ENCODE measurements at places on chromosomes 11 and 22.

DNA sequence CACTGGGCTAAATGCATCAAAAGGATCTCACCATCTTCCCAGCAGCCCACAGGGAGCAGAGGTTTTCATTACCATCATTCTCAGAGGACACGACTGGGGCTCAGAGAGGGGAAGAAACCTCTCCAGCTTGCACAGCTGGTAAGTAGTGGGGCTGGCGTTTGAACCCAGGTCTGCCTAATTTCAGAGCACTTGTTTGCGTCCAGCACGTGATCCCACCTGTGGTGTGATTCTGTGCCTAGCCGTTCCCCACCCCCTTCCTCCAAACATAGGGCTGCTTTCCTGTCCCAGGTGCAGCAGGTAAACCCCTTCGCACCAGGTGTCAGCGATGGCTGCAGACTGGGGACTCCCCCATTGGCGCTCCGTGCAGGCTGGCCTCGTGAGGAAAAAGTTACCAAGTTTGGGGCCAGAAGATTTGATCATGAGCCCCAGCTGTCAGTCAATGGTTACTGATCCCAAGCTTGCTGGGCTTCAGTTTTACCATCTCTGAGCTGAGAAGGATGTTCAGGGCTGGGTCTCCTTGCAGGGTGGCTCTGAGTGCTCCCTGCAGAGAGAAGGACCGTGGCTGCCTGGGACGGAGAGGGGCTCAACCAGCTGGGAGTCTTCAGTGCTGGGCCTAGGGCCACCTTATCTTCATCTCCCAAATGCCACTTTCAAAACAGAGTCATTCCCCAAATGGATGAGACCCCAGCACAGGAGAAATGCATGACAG lies 445.6 kb downstream of the TBC1D22A start:
- no peak for DNase-seq

DNA sequence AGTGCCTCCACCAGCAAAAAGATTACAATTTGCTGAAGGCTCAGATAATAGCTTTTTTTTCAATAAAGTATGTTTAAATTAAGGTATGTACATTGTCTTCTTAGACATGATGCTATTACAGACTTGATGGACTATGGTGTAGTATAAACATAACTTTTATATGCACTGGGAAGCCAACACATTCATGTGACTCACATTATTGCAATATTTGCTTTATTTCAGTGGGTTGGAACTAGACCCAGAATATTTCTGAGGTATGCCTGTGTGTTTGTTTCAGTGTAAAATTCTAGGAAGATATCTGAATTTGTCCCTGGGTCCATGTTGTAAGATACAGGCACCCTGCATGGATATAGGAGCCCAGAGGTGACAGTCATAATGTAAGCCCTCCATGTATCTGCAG lies 120.0 kb upstream of the BDNF start:
- DNase-seq, result no peak

DNA sequence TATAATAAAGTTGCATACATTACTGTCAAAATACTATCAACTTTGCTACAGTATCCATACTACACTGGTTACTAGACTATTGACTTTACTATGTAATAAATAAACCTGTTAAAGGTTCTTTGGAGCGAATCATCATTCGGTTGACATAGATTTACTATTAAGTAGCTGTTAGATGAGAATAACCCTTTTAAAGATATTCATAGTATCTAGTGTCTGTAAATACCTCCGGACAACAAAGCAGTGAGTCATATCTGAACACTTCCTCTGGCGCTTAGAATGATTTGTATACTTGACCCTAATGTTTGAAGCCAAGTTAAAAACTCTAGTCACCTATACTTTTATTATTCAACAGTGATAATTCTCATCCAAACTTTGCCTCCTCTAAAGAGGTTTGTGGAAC lies 84.7 kb downstream of the MSANTD4 start:
- DNase-seq, result peak; percentile 10

DNA sequence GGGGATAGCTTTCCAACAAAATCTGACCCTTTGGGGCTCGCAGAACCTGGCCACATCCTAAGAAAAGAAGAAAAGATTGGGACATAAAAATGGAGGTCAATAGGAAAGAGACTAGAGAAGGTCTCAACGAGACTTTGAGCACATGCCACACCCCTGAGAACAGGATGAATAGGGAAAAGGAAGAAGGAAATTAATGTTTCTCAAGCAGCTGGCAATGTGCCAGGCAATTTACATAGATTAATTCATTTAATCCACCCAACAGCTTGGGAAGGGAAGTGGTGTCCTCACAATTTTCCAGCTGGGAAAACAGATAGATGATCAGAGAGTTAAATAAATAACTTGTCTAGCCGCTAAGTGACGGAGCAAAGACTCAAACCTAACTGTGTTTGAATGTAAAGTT lies 50.7 kb downstream of the PAMR1 start:
- DNase-seq, result no peak

GRCh38 chr11:128206461-128206860 lies 380.9 kb downstream of the ETS1 start:
- DNase-seq, result no peak

DNA sequence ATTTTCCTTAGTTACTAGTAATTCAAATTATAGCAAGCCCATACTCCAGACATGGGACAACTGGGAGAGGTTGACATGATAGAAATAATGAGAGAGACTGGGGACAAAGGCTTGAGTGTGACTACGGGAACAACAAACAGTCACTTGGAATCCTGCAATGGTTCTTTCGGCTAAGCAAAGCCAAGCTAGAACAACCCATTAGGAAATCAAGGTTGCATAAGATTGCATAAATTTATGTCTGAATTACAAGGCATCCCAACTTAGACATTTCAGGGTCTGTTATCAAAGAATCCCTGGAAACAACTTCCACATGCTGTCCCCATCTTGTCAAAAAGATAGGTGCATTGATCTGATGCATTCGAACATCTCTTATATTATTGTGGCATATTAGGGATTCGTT lies 10.2 kb upstream of the NRGN start:
- DNase-seq, result no peak

DNA sequence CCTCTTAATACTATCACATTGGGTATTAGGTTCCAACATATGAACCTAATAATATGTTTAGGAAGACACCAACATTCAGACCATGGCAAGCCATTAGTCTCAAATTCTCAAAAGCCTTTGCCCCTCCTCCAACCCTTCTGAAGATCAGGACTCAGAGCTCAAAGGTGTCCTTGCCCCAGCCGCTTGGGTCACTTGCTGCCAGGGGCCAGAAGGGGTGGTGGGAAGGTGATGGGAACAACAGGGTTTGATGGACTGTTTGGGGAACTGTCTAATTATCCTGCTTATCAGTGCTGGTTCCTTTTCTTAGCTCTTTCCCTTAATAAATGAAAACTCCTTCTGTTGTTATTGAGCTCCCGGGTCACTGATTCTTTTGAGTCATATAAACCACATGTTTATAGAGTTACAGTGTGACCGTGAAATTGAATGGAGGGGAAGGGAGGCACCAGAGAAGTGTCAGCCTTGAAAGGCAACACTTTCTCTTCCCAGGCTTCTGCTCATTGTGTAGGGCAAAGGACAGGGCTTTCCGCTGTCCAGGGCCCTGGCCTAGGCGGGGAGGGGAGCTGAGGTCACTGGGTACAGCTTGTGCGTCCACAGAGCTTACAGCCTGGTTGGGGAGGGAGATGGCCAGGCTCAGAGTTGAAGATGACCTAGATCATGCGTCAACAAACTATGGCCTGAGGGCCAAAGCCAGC lies 105.1 kb downstream of the FBXO7 start:
- DNase-seq, result no peak

DNA sequence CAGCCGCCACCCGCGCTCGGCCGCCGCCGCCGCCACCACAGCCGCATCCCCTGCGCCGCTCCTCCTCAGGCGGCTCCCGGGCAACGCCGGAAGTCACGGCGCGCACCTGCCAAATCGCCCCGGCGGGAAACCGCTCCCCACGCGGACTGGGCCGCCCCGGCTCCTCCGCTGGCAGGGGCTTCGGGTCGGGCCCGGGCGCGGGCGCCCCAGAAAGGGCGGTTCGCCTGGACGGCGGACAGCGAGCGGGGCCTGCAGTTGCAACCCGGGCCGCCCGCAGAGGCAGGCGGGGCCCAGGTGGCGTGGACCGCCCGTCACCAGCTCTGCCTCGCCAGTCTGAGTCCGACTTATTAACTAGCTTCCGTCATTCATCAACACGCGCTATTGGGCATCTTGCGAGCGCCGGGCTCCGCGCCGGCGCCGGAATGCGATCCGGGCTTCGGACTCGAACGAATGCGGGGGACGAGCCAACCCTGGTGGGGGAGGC lies at the start of gene HIRA:
HIRA (minus strand) TSS at position 85 of the 484 bp plus-strand sequence. CDS start 257 bp downstream, outside the sequence.
- DNase-seq, result peak; percentile 32

DNA sequence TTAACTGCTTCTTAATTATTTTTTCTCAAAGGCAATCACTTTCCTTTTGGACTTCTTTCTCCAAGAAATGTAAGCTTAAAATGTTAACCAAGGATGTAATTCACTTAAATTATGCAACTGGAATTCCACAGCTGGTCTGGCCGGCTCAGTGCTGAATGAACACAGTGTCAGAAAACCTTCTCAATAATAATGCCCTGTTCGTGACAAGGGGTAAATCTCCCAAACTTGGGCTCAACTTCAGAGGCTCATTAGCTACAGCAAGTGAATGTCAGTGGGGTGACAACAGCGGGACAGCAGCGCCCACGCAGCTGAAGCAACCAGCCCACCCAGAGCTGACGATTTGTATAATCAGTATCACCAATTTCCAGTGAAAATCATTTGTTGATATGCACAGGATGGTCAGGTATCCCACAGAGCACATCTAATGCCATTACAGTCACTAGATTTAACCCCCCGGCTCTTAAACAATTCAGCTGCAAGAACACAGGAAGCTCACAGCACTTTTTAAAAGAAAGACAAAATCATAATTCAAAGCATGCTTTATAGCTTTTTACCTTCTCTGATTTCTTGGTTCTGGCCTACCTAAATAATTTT lies 704.8 kb downstream of the DLG2 start:
- no peak for DNase-seq

DNA sequence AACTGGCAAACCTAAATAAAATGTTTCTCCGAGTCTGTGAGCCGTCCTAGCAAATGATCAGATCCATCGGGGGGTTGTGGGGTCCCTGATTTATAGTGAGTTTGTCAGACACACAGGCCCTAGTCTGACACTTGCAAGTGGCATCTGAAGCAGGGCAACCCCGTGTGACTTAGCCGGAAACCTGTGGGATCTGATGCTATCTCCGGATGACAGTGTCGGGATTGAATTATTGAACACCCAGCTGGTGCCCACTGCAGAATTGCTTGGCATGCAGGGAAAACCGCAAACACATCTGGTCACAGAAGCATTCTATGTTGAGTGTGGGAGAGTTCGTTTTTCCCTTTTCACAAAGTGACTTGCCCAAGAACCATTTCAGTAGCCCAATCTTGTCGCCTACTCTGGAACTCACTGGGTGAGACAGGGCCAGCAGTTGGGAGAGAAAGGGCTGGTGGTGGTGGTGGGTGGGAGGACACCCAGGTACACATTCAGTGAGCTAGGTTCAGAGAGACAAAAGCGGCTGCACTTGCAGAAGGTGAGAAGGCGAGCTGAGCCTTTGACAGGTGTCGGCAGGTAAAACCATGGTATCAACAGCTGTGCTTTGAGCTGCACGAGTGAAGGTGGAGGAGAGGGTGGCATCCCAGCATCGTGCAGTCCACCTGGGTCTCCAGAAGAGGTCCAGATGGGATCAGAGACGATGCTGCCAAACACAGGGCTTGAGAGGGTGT lies 33.7 kb upstream of the B3GAT1 start:
- DNase-seq, result no peak

DNA sequence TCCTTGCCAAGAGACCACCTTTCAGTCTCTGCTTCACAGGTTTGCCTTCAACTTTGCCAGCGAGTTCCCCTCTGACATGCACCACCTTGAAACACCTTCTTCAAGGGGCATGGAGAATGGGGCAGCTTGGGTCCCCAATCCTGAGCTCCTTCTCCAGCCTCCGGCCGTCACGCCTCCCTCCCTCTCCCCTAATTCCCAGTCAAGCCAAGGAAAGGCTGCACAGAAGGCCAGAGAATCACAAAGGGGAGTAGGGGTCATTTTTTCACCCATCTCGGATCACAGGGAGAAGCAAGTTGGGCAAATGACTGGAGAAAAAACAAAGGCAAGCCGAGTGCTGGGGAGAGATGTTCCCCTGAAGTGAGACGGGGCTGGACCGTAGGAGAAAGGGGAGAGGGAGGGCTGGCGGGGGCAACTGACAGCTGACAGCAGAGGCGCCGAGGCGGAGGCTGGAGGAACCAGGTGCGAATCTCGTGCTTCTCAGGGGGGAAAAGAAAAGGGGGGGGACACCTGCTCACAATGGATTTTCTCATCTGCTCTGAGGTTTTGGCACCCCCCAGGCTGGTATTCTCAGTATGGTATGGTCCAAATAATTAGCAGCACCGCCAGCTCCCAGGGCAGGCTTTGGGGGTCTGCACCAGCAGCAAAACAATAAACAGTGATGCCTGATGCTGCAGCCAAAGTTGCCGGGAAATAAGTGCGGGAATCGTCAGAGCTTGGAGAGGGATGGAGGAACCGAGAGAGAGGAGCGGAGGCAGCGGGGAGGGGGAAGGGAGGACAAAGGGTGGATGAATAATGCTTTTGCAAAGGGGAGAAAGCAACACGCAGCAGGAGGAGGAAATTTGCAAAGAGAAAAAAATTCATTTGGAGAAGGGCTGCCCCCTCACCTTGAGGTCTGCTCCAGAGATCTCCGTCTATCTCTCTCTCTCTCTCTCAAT lies 644 bp downstream of the YPEL4 start:
- no peak for DNase-seq

- no peak for DNase-seq
Measured at GRCh38 chr11:11807811-11808782, 33.7 kb upstream of the USP47 start.

DNA sequence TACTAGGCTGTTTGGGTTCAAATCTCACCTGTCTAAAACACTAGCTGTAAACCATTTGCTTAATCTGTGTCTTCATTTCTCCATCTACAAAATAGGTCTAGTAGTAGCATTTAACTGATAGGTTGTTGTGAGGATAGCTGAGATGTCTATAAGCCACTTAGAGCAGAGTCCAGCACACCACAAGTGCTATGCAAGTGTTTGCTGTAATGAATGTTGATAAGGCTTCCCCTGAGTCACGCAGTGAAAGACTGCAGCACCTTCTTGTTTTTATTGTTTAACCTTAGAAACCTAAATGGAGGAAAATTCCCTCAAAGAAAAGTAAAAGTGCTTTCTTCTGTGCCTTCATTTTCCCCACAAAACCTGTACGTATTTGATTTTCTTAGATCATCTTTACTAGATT lies 23.1 kb upstream of the LDHA start:
- no peak for DNase-seq

DNA sequence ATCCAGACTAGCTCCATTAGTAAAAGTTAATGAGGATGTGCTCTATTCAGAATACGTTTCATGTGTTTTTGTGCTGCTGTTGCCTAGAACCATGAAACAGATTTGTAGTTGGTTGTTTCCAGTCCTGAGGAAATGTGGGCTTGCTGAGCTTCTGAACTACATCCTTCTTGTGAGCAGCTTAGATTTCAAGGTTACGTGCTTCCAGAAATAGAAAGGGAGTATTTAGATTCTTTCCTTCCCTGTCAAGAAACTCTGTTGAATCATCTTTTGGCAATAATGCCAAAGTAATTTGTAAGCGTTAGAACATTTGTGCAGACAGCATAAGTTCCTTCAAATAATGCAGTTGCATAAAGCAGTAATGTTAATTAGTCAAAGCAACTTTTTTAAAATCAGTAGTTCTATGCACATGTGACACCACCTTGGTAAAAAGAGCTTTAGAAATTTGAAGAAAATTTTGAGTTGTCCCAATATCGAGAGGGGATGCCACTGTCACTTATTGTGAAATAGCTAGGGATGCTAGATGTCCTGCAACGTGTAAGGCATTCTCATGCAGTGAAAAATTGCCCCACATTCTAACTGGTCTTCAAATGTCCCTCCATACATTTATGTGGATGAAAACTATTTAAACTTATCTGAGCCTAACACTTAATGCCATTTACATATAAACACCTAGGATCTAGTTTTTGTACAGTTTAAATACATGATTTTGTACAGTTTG lies 169.6 kb downstream of the ETS1 start:
- peak; percentile 79 for DNase-seq

Measured in fibroblast of the conjunctiva (primary cell).